ENCODE measurements at places on chromosomes 4 and X.

DNA sequence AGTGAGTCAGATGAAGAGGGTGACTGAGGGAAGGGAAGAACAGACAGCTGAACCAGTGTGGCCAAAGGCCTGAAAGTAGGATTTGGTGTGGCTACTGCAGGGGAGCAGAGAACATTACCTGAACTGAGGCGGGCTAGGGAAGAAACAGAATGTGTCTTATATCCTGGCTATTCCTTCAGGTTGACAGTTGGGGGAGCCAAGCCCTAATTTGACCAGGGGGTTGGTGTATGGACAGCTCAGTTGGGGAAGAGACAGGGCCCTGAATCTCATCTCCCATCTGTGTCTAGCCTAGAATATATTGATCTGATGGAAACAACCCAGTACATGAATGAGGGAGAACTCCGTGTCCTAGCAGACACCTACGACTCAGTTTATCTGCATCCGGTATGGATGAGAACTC is 4.2 kb downstream of the HDAC6 start:
- no peak for DNase-seq

DNA sequence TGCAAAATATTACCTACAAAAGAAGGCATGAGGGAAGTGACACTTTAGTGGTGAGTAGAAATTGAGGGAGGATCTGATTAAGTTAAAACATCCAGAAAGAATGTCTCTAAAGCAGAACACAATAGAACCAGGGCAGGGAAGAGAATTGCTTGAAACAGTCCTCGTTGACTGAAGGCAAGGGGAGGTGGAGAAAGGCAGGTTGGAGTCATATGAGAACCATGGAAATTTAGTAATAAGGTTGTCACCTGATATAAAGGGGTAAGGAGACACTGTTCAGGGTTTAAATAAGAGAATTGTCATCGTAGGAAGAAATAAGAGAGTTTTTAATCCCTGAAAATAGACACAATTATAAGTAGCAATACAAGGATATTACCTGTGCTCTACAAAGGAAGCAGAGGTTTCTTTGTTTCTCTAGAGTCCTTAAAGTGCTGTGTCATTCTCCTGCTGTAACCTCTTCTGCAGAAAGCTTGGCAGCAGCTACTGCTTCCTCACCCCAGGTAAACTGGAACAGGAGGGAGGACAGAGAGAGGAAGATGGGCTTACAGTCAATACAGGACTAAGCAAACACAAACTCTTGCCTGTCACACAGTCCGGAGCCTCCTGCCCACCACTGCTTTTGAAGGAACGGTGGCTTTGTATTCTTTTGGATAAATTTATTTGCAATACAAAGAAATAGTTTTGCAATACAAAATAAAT is 258.4 kb downstream of the PPARGC1A start:
- DNase-seq, result no peak

DNA sequence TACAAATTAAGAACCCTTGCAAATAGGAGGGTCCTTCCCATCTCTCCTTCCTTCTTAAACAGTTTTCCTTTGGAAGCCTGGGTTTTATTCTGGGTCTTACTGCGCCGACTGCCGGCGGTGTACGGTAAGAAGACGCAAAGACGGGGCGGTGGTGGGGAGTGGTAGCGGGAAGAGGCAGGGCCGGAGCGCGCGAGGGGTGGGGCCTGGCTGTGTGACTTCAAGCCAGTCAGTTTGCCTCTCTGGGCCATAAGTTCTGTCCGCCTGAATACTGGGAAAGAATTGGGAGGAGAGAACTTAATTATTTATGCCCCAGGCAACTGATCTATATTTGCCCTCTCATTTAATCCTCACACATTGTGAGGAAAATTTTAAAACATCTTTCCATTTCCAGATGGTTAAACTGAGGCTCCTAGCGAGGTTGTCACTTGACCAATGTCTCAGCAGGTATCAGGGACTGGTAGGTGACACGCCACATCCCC is 726 bp upstream of the KANTR start:
- peak; percentile 61 for DNase-seq

DNA sequence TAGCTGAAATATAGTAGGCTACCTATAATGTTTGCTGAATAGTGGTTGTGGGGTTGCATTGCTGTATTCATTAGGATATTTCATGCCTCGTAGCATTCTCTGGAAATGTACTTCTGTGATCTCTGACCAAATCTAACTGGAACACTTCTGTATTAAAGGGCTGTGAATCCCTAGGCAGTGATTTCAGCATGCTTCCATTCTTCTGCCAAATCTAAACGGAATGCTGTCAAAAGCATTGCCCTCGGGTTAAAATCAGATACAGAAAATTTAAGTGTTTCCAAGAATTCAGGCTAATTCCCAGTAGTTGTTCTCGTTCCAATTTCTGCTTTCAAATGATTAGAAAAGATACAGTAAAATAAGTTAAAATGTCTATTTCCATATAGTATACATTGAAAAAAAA is 1847.5 kb upstream of the IGFBP7 start:
- no peak for DNase-seq

DNA sequence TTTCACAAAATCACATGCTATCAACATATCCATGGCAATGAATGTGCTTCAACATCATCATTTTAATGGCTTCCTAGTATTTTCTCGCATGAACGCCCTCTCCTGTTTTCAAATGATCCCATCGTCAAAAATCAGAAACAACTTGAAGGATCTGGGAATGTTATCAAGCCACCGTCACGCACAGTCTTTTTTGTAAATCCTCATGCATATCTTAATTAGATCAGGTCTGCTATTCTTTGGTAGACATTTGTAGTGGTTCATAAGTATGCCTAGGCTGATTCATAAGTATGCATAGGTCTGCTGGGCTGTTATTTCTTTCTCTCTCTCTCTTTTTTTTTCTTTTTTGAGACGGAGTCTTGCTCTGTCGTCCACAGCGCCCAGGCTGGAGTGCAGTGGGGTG is 101.6 kb downstream of the CLNK start:
- DNase-seq, result no peak

- DNase-seq, result no peak
Observed at GRCh38 chr4:62145276-62145675, 945.1 kb downstream of the ADGRL3 start.

- DNase-seq, result no peak
Observed at GRCh38 chr4:116561768-116562167, 523.6 kb downstream of the TRAM1L1 start.

- DNase-seq, result no peak
Observed at GRCh38 chrX:37287741-37288444, 61.3 kb upstream of the PRRG1 start.

DNA sequence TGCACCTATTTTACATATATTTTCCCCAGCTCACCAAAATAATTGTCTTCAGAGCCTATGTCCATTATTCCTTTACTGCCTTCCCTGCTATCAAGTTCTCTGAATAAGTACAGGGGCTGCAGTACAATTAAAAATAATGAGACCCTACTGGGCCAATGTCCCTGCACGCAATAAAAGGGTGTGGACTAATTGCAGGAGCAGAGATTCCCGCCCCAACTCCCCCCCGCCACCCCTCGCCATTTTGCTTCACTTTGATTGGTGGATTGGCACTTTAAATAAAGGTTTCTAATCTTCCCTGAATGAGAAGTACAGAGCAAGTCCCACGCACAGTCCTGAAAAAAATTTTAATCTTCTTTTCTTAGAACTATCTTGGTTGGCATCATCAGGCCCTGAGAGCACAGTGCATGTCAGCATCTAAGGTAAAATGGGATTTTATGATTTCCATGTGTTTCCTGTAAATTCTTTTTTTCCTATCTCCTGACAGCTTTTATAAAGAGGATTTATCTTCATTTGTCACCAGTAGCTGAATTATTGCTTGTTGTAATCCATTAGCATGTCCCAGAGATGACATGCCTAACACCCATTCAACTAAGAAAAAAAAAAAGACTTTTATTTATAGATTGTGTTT is at the start of gene AMBN:
TSS of gene AMBN (plus strand) at position 302 of the 628 bp plus-strand sequence. CDS start at position 405, 103 bp downstream.
- DNase-seq, result no peak

DNA sequence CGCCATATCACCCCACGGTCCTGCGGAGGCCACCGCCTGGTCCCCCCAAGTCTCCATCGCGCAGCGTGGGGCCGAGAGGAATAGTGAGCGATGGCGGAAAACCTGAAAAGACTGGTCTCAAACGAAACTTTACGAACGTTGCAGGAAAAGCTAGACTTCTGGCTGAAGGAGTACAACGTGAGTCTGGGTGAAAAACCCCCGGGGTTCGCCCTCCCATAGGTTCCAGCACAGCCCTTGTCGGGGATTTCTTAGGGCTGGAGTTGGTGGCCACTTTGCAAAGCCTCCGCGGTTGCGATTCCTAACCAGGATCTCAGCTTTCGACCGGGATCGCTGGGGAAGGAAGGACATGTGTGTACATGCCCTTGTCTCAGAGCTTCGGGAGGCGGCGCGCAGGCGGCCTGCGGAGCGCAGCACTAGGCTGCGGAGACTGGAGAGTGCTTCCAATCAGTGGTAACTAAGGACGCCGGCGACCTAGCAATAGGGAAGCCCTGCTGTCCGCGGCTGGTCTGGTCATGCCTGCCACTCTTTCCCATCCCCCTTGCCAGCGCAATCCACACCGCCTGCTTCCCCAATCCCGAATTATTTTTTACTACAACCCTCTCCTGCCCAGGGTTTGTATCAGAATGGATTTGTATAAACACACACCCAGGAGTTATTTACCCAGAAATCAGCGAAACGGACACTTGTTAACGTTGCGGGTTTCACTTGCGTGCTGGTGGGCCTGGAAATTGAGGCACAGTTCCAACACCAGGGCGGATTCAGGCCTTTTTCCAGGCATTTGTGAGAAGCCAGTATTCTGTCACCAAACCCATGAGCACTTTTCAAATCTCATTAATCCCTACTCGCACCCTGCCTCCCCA is 741 bp downstream of the SPATA18 start:
- no peak for DNase-seq

DNA sequence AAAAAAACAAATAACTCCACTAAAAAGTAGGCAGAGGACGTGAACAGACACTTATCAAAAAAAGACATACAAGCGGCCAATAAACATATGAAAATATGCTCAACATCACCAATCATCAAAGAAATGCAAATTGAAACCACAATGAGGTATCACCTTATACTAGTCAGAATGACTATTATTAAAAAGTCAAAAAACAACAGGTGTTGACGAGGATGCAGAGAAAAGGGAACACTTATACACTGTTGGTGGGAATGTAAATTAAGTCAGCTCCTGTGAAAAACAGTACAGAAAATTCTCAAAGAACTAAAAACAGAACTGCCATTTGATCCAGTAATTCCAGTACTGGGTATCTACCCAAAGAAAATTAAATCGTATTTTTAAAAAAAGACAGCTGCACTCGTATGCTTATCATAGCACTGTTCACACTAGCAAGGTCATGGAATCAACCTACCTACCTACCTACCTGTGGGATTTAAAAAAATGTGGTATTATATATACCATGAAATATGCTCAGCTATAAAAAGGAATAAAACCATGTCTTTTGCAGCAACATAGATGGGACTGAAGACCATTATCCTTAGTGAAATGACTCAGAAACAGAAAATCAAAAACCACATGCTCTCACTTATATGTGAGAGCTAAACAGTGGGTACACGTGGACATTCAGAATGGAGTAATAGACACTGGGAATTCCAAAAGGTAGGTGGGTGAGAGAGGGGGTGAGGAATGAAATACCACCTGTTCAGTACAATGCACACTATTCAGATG is 24.8 kb upstream of the PTPN13 start:
- no peak for DNase-seq

- no peak for DNase-seq
Observed at GRCh38 chrX:14497184-14497666, 32.1 kb upstream of the GLRA2 start.

GRCh38 chr4:2596611-2597010 is 60.2 kb downstream of the FAM193A start:
- no peak for DNase-seq

- no peak for DNase-seq
Observed at GRCh38 chr4:182680234-182680653, 236.9 kb downstream of the DCTD start.

DNA sequence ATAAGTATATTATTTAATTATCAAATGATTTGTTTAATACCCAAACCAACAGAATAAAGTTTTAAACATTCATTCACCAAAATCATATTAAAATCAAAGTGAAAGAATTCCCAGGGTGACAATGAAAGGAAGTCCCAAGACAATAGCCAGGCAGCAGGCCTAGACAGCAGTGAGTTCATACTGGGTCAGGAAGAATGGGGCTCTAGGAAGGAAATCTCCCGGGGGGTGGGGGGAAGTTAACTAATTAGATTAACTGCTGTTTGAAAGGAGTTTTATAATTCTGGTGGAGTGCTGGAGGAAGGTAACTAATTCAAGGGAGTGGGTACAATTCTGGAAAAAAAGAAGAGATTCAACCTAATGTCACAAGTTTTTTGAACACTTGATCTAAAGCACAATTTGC is 104.1 kb downstream of the ZAR1 start:
- no peak for DNase-seq
